ENCODE measurements at places on chromosomes 6 and 20.
A peak's percentile ranks its signal among the peaks of the same experiment; 100 is the strongest.

GRCh38 chr6:111709615-111710398, 104.1 kb upstream of the TRAF3IP2 start:
- H3K4me1 ChIP-seq: peaks cover 66% of the 10 kb centered on the region
- H3K27ac ChIP-seq: peak overlapping the region; percentile 96
- DNase-seq: peak; percentile 74

DNA sequence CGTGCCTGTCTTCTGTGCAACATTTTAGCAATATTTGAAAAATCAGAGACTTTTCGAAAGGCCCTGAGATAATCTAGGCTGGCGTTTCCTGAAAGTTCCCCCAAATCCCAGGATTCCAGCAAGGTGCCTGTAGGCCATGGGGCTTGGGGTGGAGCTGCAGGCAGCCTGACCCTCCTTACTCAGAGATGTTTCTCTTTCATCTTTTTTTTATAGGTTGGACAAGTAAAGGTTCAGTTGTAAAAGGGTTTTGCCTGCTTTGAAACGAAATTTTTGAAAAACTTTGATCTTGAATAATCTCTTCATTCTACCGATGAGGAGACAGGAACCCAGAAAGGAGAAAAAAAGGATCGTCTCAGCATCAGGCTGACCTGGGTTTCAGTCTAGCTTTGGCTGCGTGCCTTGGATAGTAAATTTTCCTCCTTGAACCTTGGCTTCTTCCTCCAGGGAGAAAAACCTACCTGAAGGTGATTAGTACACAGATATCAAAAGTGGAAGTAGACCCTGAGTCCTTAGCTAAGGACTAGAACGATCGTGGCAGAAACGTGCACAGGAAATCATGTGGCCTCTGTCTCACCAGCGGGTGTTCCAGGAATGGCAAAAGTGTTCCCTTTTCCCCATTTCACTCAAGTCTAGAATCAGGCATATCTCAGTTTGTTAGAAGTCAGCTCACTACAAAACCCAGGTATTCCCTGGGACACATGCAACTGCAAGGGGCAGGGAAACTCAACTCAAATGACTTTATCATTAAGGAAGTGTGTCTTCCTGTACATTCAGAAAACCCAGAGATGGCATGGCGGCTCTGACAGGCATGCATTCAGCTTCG, 128.2 kb upstream of the PTPN1 start:
- H3K4me1 ChIP-seq: peaks cover 77% of the 10 kb centered on the region
- H3K4me3 ChIP-seq: peak overlapping the region; percentile 71
- peak; percentile 9 for DNase-seq
- H3K27me3 ChIP-seq: peaks cover 23% of the 10 kb centered on the region
- H3K36me3 ChIP-seq: peaks cover 7% of the 10 kb centered on the region
- peak overlapping the region; percentile 79 for H3K27ac ChIP-seq

DNA sequence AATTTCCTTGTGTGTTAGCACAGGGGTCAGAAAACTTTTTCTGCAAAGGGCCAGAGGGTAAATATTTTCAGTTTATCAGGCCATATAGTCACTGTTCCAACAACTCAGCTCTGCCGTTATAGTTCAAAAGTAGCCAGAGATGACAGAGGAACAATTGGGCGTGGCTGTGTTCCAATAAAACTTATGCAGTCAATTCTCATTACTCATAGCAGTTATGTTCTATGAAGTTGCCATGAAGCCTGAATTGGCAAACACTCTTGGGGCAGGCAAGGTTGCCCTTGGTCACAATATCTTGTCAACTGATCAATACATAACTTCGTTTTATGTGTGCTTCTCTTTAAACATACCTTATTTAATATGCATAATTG, 304.2 kb downstream of the TFAP2C start:
- H3K4me3 ChIP-seq: no peak overlapping the region
- no peaks in the 10 kb centered on the region for H3K36me3 ChIP-seq
- H3K27ac ChIP-seq: no peak overlapping the region
- no peaks in the 10 kb centered on the region for H3K4me1 ChIP-seq
- DNase-seq: no peak
- H3K27me3 ChIP-seq: peaks cover 3% of the 10 kb centered on the region

DNA sequence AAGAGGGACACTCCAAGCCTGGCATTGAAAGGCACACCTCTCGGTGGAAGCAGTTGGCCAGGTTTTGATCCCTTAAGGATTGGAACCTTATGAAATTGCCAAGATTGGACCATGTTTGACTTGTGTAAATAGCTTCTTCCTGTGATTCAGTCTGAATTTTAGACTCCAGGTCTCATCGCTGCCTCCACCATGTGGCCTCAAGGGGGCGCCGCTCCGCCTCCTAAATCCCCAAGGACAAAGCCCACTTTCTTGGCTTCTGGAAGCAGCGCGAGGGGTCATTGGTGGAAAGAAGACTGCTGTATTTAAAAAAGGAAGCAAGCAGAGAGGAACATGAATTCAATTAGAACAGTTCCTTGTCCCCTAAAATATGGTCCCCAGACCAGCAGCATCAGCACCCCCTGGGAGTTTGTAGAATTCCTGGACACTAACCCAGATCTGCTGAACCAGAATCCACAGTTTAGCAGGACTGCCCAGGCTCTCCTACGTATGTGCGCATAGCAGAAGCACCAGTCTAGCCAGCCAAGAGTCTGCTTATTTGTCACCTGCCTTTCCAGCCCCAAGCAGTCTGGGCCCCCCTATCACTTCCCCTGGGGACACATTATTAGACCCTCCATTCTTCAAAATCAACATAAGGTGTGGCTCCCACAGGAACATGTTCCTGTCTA, 108.5 kb downstream of the LY86 start:
- peaks cover 1% of the 10 kb centered on the region for H3K27me3 ChIP-seq
- H3K27ac ChIP-seq: no peak overlapping the region
- DNase-seq: no peak
- H3K36me3 ChIP-seq: no peaks in the 10 kb centered on the region

DNA sequence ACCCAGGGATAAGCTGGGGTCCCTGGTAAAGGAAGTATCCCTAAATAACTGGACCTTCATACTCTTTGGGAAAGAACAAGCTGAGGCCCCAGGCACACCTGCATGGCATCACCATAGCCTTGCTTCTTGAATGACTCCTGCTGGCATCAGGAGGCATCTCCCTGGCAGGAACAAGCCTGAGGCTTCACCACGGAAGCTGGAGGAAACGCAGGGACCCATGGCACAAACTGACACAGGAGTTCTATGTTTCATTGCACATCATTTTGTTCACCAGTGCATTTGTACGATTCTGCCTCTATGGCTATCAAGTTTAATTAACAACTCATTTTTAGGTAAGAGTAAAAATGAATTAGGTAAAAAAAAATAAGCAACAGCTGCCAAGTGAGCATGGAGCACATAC, 619 bp upstream of the PDE7B start:
- H3K27me3 ChIP-seq: no peaks in the 10 kb centered on the region
- peaks cover 15% of the 10 kb centered on the region for H3K4me1 ChIP-seq

- no peaks in the 10 kb centered on the region for H3K4me1 ChIP-seq
- no peak overlapping the region for H3K27ac ChIP-seq
- no peak for DNase-seq
- H3K36me3 ChIP-seq: no peaks in the 10 kb centered on the region
- H3K4me3 ChIP-seq: no peak overlapping the region
These were observed 86.8 kb upstream of the SNAP25 start for GRCh38 chr20:10131732-10132345.

GRCh38 chr20:4844751-4845465, 123.2 kb downstream of the PRND start:
- H3K36me3 ChIP-seq: no peaks in the 10 kb centered on the region
- no peak for DNase-seq
- H3K4me1 ChIP-seq: peaks cover 4% of the 10 kb centered on the region
- peak overlapping the region; percentile 43 for H3K27ac ChIP-seq

DNA sequence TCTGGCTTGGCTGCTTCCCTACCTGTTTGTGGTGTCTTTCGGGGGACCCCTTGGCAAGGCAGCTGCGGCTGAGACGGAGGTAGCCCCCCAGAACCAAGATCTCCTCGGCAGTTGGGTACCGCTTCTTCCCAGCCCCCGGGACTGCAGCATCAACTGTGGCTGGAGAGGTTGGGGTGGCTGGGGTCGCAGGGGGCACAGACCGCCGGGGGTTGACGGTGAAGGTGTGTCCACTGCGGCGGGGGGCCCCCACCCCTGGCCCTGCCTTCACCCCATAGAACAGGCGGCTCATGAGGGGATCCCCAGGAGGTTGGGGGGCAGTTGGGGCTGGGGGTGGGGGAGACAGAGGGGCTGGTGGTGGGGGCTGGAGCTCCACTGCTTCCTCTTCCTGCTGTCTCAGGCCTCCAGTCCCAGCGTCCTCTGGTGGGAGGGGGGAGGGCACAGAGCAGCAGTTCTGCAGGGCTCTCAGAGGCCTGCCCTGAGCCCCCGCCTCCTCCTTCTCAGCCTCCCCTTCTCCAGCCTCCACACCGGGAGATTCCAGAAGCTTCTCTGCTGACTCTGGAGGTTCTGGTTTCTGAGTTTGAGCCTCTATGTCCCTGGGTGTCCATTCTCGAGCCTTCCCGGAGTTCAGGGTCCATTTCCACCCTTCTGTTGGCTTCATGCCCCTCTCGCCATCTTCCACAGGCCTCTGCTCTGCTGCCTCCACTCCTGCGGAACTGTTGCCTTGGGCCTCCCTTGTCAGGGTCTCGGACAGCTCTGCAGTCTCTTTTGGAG, 1.9 kb downstream of the PPP1R18 start:
- peaks cover 29% of the 10 kb centered on the region for H3K36me3 ChIP-seq
- H3K27me3 ChIP-seq: peaks cover 25% of the 10 kb centered on the region
- H3K27ac ChIP-seq: peak overlapping the region; percentile 95

DNA sequence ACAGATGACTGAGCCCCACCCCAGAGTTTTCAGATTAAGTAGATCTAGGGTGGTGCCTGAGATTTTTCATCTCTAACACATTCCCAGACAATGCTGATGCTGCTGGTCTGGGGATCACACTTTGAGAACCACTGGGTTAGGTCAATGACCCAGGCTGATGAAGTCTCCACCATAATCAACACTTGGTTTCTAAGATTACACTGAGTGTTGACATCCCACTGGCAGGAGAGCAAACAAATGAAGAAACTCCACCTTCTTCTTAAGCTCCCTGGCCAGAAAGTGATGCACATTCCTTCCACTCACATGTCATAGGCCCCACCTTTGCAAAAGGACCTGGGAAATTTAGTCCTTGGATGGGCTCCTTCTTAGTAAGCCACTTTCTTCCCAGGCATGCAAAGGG, 53.1 kb downstream of the MAFB start:
- no peaks in the 10 kb centered on the region for H3K4me1 ChIP-seq
- H3K27ac ChIP-seq: no peak overlapping the region
- H3K27me3 ChIP-seq: peaks cover 5% of the 10 kb centered on the region

GRCh38 chr6:52893221-52893620, 16.3 kb downstream of the GSTA3 start:
- H3K36me3 ChIP-seq: no peaks in the 10 kb centered on the region
- DNase-seq: no peak
- no peak overlapping the region for H3K4me3 ChIP-seq
- H3K27ac ChIP-seq: no peak overlapping the region
- no peaks in the 10 kb centered on the region for H3K4me1 ChIP-seq

GRCh38 chr6:119742188-119742803, 392.7 kb upstream of the MAN1A1 start:
- H3K36me3 ChIP-seq: no peaks in the 10 kb centered on the region
- peak; percentile 26 for DNase-seq
- no peak overlapping the region for H3K4me3 ChIP-seq
- no peaks in the 10 kb centered on the region for H3K27me3 ChIP-seq
- H3K4me1 ChIP-seq: peaks cover 5% of the 10 kb centered on the region

- no peak overlapping the region for H3K4me3 ChIP-seq
- no peak for DNase-seq
- peaks cover 19% of the 10 kb centered on the region for H3K36me3 ChIP-seq
- no peaks in the 10 kb centered on the region for H3K27me3 ChIP-seq
- H3K27ac ChIP-seq: peak overlapping the region; percentile 49
These were observed 48.4 kb downstream of the LRP11 start for GRCh38 chr6:149815788-149816187.

- peaks cover 10% of the 10 kb centered on the region for H3K4me1 ChIP-seq
- DNase-seq: no peak
- H3K27ac ChIP-seq: no peak overlapping the region
- H3K4me3 ChIP-seq: peak overlapping the region; percentile 61
These were observed 876 bp upstream of the DSP start for GRCh38 chr6:7540595-7540994.

- peaks cover 77% of the 10 kb centered on the region for H3K4me1 ChIP-seq
- H3K4me3 ChIP-seq: no peak overlapping the region
- DNase-seq: no peak
- peaks cover 1% of the 10 kb centered on the region for H3K27me3 ChIP-seq
- no peak overlapping the region for H3K27ac ChIP-seq
- peaks cover 14% of the 10 kb centered on the region for H3K36me3 ChIP-seq
These were observed 95.6 kb downstream of the SCML4 start for GRCh38 chr6:107728564-107728897.

- no peak overlapping the region for H3K4me3 ChIP-seq
- no peak for DNase-seq
- peaks cover 3% of the 10 kb centered on the region for H3K27me3 ChIP-seq
- peak overlapping the region; percentile 3 for H3K27ac ChIP-seq
- H3K36me3 ChIP-seq: peaks cover 18% of the 10 kb centered on the region
These were observed 165.2 kb downstream of the WDR27 start for GRCh38 chr6:169536446-169537170.

GRCh38 chr6:50202766-50203165, 153.0 kb upstream of the DEFB112 start:
- H3K36me3 ChIP-seq: no peaks in the 10 kb centered on the region
- H3K4me1 ChIP-seq: no peaks in the 10 kb centered on the region
- peaks cover 4% of the 10 kb centered on the region for H3K27me3 ChIP-seq
- DNase-seq: no peak

- H3K27ac ChIP-seq: no peak overlapping the region
- H3K27me3 ChIP-seq: peaks cover 1% of the 10 kb centered on the region
- no peak overlapping the region for H3K4me3 ChIP-seq
- H3K36me3 ChIP-seq: no peaks in the 10 kb centered on the region
- DNase-seq: no peak
These were observed 1162.2 kb upstream of the GJE1 start for GRCh38 chr6:140970485-140970884.

- H3K36me3 ChIP-seq: peaks cover 4% of the 10 kb centered on the region
- H3K27ac ChIP-seq: no peak overlapping the region
- no peak overlapping the region for H3K4me3 ChIP-seq
- DNase-seq: no peak
- peaks cover 6% of the 10 kb centered on the region for H3K27me3 ChIP-seq
- H3K4me1 ChIP-seq: no peaks in the 10 kb centered on the region
These were observed 97.6 kb upstream of the STMND1 start for GRCh38 chr6:17004269-17004668.

GRCh38 chr20:51914758-51915157, 112.4 kb upstream of the SALL4 start:
- H3K27me3 ChIP-seq: peaks cover 3% of the 10 kb centered on the region
- H3K27ac ChIP-seq: no peak overlapping the region
- peaks cover 4% of the 10 kb centered on the region for H3K36me3 ChIP-seq
- H3K4me3 ChIP-seq: no peak overlapping the region
- DNase-seq: no peak

- peak overlapping the region; percentile 34 for H3K4me3 ChIP-seq
- DNase-seq: peak; percentile 46
- no peaks in the 10 kb centered on the region for H3K36me3 ChIP-seq
- H3K27ac ChIP-seq: no peak overlapping the region
- H3K4me1 ChIP-seq: peaks cover 14% of the 10 kb centered on the region
- H3K27me3 ChIP-seq: peaks cover 6% of the 10 kb centered on the region
These were observed 2.1 kb upstream of the ERGIC3 start for GRCh38 chr20:35539756-35540212.

- H3K27ac ChIP-seq: peak overlapping the region; percentile 88
- peaks cover 1% of the 10 kb centered on the region for H3K36me3 ChIP-seq
- no peaks in the 10 kb centered on the region for H3K27me3 ChIP-seq
- peak overlapping the region; percentile 47 for H3K4me3 ChIP-seq
- DNase-seq: no peak
These were observed 60.1 kb downstream of the RPRD1B start for GRCh38 chr20:38093641-38094077.

- H3K4me3 ChIP-seq: no peak overlapping the region
- no peak for DNase-seq
- H3K4me1 ChIP-seq: no peaks in the 10 kb centered on the region
- no peak overlapping the region for H3K27ac ChIP-seq
- H3K27me3 ChIP-seq: no peaks in the 10 kb centered on the region
- H3K36me3 ChIP-seq: peaks cover 4% of the 10 kb centered on the region
These were observed 108.4 kb downstream of the SLC16A10 start for GRCh38 chr6:111195656-111196055.

All from immature natural killer cell (primary cell).